ENCODE measurements at places on chromosomes 4 and X. TPM values are rescaled to one million over a fixed set of nuclear protein-coding genes. Genes with fewer than 3 reads are reported as not detected.

- peak overlapping the region; percentile 67 for H3K27ac ChIP-seq
- H3K36me3 ChIP-seq: no peaks in the 10 kb centered on the region
- peaks cover 51% of the 10 kb centered on the region for H3K4me1 ChIP-seq
- no peaks in the 10 kb centered on the region for H3K27me3 ChIP-seq
- no peak overlapping the region for H3K4me3 ChIP-seq
- DNase-seq: no peak
Measured at GRCh38 chr4:185722029-185722316, 90.0 kb downstream of the SORBS2 start.

GRCh38 chrX:139920316-139920715 lies 12.5 kb downstream of the ATP11C start:
- no peaks in the 10 kb centered on the region for H3K4me1 ChIP-seq
- no peaks in the 10 kb centered on the region for H3K36me3 ChIP-seq
- no peak overlapping the region for H3K27ac ChIP-seq

DNA sequence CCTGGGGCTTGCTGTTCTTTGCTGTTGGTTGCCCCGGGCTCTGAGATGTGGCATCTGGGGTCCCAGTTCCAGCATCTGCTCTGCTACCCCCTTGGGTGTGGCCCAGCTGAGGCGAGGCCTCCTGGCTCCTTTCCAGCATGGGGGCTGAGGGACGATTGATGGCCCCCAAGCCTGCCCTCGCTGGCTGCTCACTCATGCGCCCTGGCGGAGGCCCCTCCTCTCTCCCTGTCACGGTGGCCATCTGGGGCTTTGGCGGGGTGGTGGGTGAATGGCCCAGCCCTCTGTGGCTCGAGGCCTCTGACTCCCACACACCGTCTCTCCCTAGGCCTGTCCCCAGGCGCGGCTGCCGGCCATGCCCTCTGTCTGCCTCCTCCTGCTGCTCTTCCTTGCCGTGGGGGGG lies 1.8 kb downstream of the PLXNA3 start:
- H3K27me3 ChIP-seq: no peaks in the 10 kb centered on the region
- no peak overlapping the region for H3K4me3 ChIP-seq
- H3K36me3 ChIP-seq: no peaks in the 10 kb centered on the region
- no peaks in the 10 kb centered on the region for H3K4me1 ChIP-seq
- no peak for DNase-seq

- H3K27ac ChIP-seq: no peak overlapping the region
- H3K4me1 ChIP-seq: no peaks in the 10 kb centered on the region
- DNase-seq: no peak
- no peaks in the 10 kb centered on the region for H3K36me3 ChIP-seq
Measured at GRCh38 chrX:117511379-117511778, 605.2 kb downstream of the KLHL13 start.

- H3K27me3 ChIP-seq: no peaks in the 10 kb centered on the region
- no peaks in the 10 kb centered on the region for H3K36me3 ChIP-seq
- DNase-seq: no peak
- H3K4me3 ChIP-seq: peak overlapping the region; percentile 62
Measured at GRCh38 chr4:73068491-73069337, 802 bp downstream of the COX18 start.

- no peak overlapping the region for H3K27ac ChIP-seq
- H3K4me1 ChIP-seq: no peaks in the 10 kb centered on the region
- no peak for DNase-seq
- H3K27me3 ChIP-seq: no peaks in the 10 kb centered on the region
- H3K4me3 ChIP-seq: no peak overlapping the region
Measured at GRCh38 chr4:146453181-146453807, 68.4 kb downstream of the SLC10A7 start.

DNA sequence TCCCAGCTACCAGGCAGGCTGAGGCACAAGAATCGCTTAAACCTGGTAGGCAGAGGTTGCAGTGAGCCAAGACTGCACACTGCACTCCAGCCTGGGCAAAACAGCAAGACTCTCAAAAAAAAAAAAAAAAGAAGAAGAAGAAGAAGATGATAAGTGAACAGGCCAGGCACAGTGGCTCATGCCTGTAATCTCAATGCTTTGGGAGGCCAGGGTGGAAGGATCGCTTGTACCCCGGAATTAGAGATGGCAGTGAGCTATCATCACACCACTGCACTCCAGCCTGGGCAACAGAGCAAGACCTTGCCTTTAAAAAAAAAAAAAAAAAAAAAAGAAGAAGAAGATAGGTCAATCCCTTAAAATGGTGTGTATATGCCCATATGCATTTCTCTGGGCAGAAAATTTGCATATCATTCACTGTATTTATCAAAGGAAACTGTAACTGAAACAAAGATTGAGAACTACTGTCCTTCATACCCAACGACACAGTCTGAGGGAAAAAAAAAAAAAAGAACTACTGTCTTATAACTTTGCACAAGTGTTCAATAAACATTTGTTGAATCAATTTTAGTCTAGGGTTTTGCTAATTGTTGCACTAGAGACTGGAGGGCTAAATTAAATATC lies 2.3 kb downstream of the RFC1 start:
- no peak overlapping the region for H3K4me3 ChIP-seq
- DNase-seq: no peak
- peaks cover 30% of the 10 kb centered on the region for H3K4me1 ChIP-seq
- no peaks in the 10 kb centered on the region for H3K36me3 ChIP-seq
- H3K27me3 ChIP-seq: no peaks in the 10 kb centered on the region

DNA sequence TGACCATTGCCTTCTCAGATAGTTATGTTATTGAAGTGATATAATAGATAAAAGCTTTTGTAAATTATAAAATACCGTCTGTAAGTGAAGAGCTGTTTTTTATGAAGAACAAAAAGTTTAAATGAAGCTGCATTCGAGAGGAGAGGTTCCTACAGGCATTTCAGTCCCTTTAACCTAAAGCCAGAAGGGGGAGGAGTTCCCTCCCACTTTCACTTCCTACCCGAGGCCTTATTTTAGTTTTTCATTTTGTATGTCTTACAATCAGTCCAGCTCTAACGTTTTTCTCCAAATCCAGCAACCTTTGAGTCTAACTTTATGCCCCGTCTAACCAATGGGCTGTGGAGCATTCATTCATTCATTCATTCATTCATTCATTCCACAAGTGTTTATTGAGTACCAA lies 16.5 kb upstream of the SOX3 start:
- H3K27me3 ChIP-seq: peaks cover 44% of the 10 kb centered on the region
- no peak for DNase-seq
- no peaks in the 10 kb centered on the region for H3K36me3 ChIP-seq
- no peak overlapping the region for H3K27ac ChIP-seq
- H3K4me1 ChIP-seq: no peaks in the 10 kb centered on the region
- H3K4me3 ChIP-seq: no peak overlapping the region

GRCh38 chr4:6257247-6258025 lies 12.2 kb upstream of the WFS1 start:
- no peaks in the 10 kb centered on the region for H3K36me3 ChIP-seq
- peak overlapping the region; percentile 63 for H3K27ac ChIP-seq
- H3K4me1 ChIP-seq: no peaks in the 10 kb centered on the region
- H3K27me3 ChIP-seq: no peaks in the 10 kb centered on the region

DNA sequence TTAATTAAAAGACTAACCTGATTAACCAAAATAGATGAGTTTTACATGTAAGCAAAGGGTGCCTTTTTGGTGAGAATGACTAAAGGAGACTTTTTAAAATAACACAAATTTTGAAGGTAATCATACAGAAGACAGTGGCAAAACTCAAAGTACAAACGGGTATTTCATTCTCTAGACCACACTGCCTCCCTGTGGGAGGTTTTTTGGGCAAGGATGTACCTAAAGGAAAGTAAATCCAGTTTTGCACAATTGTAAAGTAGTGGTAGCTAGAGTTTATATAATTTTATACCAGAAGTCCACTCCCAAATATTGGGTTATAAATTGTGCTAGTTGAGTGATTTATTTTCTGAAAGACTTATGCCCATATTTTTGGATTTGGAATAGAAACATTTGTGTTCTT lies 201.0 kb downstream of the PAPSS1 start:
- DNase-seq: no peak
- no peak overlapping the region for H3K27ac ChIP-seq
- H3K36me3 ChIP-seq: no peaks in the 10 kb centered on the region
- H3K27me3 ChIP-seq: no peaks in the 10 kb centered on the region
- no peaks in the 10 kb centered on the region for H3K4me1 ChIP-seq
- H3K4me3 ChIP-seq: no peak overlapping the region

DNA sequence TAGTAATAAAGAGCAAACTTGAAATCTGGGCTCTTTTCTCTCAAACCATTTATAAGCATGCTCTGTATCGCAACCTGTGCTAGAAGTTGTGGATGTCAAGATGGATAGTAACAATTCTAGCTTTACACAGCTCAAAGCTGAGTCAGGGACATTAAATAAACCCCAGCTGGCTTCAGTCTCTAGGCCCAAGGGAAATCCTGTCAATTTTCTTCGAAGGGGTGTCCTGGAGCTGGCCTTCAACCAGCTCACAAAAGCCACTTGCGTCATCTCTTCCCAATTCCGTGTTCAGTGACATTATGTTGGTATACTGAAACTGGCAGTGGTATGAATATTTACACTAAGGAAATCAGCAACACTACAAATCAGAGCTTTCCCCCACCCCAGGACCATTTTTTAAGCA lies 89.8 kb upstream of the PRKG2 start:
- H3K27ac ChIP-seq: no peak overlapping the region
- no peaks in the 10 kb centered on the region for H3K36me3 ChIP-seq
- no peaks in the 10 kb centered on the region for H3K27me3 ChIP-seq
- no peaks in the 10 kb centered on the region for H3K4me1 ChIP-seq

DNA sequence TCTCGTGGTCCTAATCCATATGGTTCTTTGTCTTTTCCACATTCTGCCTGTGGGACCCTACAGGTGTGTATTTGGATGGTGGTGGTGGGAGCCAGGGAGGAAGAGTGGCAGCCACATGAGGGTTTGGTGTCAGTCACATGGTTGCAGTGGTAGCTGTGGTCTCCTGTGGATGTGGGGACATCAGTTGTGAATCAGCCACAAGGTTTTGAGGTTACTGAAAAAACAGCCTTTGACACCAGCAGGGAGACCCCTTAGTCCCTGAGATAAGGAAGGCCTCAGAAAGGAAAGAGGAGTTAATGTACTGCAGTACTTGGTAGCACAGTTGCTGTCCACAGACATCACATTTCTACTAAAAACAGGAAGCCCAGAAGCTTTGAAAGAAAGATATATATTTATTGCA lies 15.8 kb upstream of the GAGE10 start:
- no peaks in the 10 kb centered on the region for H3K4me1 ChIP-seq
- H3K36me3 ChIP-seq: no peaks in the 10 kb centered on the region
- H3K27ac ChIP-seq: no peak overlapping the region
- H3K4me3 ChIP-seq: no peak overlapping the region
- H3K27me3 ChIP-seq: peaks cover 7% of the 10 kb centered on the region
- no peak for DNase-seq

DNA sequence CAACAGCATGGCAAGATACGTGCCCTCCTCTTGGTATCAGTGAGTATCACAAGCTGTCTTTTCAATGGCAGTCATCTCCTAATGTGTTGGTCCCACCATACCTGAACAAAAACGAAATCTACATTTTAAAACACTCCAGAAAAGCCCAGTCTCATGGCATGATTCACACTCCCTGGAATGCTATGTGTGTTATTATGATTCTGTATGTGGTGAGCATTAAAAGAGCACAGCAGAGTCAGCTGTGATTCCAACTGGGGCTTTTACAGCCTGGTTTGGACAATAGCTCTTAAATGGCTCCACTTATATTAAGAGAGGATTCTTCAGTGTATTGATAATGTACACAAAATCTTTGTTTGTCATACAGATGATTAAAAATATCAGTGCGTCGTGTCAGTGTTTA lies 274.1 kb upstream of the GK2 start:
- H3K27ac ChIP-seq: no peak overlapping the region
- no peak overlapping the region for H3K4me3 ChIP-seq
- no peaks in the 10 kb centered on the region for H3K27me3 ChIP-seq
- no peak for DNase-seq
- no peaks in the 10 kb centered on the region for H3K36me3 ChIP-seq

DNA sequence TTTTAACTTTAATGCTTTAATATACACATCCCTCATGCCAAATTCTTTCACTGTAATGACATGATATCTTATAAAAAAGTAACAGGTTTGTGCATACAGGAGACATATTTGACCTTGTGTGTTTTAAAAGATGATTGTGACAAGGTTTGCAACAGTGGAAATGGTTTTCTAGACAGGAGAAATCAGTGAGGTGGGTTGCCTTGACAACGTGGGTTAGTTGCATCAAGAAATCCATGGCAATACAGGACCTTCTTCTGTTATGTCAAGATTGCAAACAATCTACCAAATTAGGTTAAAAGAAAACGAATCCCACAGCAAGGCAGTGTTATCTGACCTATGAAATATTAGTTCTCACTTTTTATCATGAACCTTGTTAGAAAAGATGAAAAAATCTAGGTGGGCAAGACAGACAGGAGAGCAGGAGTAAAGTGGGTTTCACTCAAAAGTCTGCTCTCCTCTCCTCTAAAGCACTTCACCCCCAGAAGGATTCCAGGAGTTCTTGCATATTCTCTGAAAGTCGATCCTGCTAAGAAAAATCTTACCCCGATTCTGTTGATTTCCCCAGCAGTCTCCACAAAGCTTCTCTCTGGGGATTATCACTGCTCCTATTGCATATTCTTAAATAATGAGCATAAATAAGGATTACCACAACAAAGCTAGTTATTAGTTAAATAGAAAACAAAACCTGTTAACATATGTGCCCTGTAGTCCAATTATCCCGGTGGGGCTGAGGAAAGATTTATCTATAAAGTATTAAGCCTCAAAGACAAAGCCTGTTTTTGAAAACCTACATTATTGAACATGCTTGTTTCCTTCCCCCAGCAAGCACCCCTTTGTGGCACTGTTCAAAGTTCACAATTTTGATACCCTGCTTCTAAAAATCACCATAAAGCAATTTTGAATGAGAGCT lies 71.0 kb downstream of the TMA16 start:
- H3K4me1 ChIP-seq: no peaks in the 10 kb centered on the region
- H3K27me3 ChIP-seq: no peaks in the 10 kb centered on the region
- H3K27ac ChIP-seq: no peak overlapping the region
- no peaks in the 10 kb centered on the region for H3K36me3 ChIP-seq
- no peak overlapping the region for H3K4me3 ChIP-seq

DNA sequence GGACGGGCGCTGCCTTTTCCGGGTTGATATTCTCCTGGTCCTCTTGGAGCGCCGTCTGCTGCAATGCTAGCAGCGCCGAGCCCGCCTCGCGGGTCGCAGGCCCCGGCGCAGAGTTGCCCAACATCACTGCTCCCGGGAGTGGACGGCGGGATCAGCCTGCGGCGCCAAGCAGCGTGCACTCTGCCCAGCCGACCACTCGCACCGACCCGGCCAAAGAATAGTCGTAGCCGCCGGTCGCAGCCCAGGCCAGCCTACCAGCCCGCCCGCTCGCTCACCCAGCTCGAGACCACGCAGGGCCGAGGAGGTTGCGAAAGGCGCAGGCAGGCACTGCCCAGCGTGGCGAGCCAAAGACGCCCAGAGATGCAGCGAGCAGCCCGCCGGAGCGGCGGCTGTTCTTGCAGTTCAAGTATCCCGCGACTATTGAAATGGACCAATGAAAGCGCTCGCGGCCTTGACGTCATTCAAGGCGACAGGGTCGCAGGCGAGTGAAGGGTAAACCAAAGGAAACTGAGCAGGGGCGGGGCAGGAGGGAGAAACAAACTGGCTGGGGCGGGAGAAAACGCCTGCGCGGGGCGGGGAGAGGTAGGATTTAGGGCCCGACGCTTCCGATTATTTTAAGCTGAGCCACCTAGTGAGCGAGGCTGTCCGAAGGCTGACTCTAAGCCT lies at the start of gene CCNA2:
Gene CCNA2 (minus strand): TSS at position 379 of the 666 bp plus-strand sequence. CDS start 255 bp downstream, at position 124.
- no peaks in the 10 kb centered on the region for H3K36me3 ChIP-seq
- H3K27me3 ChIP-seq: no peaks in the 10 kb centered on the region
- no peaks in the 10 kb centered on the region for H3K4me1 ChIP-seq
- H3K4me3 ChIP-seq: peak within 1 kb of the TSS; percentile 62
- DNase-seq: peak; percentile 98

The GSX2 gene
- not detected for total RNA-seq

The RAB33A gene
- 0.99 TPM for total RNA-seq

The DUX4 gene
- total RNA-seq: not detected

The TNMD gene
- total RNA-seq: 0.60 TPM

The TEX13C gene
- not detected for total RNA-seq

Data from adrenal gland (tissue), 19 donors.